ENCODE measurements at places on chromosomes 1 and 21.

GRCh38 chr21:23725576-23725975 is 1881.7 kb downstream of the MRPL39 start:
- no peak for DNase-seq

DNA sequence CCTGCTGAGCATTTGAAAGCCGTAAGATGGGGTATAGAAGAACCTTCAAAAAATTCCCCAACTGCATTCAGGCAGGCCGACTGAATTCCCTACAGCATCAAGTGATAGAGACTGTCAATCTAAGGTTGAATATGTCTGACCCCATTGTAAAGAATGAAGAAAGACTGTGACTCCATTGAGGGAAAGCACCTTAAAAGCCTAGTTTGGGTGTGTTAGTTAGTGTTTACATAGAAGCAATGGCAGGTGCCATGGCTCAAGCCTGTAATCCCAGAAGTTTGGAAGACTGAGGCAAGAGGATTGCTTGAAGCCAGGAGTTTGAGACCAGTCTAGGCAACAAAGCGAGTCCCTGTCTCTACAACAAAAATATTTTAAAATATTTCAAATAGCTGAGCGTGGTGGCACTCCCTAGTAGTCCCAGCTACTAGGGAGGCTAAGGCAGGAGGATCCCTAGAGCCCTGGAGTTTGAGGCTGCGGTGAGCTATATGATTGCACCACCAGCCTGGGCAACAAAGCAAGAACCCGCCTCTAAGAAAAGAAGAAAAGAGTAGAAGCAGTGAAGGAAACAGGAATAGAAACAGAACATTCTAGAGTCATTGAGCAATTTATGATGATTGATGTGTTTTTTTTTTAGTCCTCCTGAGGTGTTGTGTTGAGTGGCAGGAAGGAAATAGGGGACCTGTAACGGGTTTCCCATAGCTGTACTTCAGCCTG is 15.4 kb downstream of the POLR3GL start:
- DNase-seq, result no peak

- peak; percentile 94 for DNase-seq
These were observed at the start of gene DNALI1 for GRCh38 chr1:37556712-37557196. DNALI1 (plus strand) TSS chr1:37556940; CDS start chr1:37556995, 55 bp downstream.

GRCh38 chr21:41833497-41834115 is 45.5 kb downstream of the PRDM15 start:
- DNase-seq, result no peak

GRCh38 chr1:234979296-234980279 is 149.0 kb downstream of the TOMM20 start:
- no peak for DNase-seq

DNA sequence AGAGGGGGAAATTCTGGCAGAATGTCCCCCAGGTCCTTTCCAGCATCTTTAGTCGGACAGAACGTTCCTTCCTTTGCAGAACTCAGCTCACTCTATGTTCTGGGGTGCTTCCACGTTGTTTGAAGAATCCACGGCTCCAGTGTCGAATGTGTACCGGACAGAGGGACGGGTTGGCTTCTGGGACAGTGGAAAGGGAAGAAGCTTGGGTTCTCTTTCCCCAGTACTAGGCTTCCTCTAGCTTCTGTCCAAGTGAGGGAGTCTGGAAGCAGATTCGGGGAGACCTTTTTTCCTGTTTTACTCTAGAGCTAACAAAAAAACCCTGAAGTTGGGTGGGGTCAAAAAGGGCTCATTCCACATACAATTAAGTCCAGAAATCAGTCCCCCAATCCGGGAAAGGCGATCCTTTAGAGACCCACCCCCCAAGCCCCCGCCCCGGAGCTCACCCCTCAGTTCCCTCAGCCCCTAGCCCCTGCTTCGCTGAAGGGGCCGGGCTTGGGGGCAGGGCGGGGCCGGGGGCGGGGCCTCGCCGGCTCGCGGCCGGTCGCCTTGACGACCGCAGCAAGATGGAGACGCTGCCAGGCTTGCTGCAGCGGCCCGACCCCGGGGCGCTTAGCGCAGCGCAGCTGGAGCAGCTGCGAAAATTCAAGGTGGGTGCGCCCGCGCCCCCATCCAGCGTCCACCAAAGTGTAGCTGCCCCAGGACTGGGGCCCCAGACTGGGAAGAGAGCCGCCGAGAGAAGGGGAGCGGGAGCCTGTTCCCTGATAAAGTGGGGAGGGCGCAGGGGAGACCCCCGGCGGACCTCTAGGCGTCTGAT is at the start of gene RIIAD1:
TSS of gene RIIAD1 (plus strand) at position 549 of the 814 bp plus-strand sequence. CDS start at position 564, 15 bp downstream.
- no peak for DNase-seq

GRCh38 chr1:246364415-246364941 is 142.6 kb downstream of the SMYD3 start:
- DNase-seq, result no peak

DNA sequence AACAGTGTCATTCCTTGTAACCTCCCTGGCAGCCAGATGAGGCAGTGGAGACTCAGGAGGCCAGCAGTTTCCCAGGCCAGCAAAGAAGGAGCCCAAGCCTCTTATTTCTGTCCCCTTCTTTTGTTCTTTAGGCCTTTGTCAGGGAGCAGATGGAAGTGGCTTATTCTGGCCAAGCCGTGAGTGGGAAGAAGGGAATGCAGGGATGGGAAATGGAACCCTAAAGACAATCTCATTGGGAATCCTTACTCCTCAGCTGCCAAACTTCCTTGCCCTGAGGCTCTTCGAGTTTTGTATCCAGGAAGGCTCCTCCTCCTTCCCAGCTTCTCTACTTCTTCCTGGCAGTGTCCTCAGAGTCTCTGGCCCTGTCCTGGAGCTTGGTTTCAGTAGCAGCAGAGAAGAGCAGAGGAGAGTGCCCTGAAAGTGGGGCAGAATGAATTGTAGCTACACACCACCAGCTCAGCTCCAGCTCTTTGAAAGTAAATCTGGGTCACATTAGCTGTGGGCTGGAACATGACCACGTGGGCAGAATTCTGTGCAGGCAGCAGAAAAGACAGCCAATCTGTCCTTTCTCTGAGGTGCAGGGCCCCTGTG is 63.9 kb downstream of the NDUFS5 start:
- peak; percentile 19 for DNase-seq

GRCh38 chr21:37595944-37596343 is 229.4 kb downstream of the DYRK1A start:
- no peak for DNase-seq

DNA sequence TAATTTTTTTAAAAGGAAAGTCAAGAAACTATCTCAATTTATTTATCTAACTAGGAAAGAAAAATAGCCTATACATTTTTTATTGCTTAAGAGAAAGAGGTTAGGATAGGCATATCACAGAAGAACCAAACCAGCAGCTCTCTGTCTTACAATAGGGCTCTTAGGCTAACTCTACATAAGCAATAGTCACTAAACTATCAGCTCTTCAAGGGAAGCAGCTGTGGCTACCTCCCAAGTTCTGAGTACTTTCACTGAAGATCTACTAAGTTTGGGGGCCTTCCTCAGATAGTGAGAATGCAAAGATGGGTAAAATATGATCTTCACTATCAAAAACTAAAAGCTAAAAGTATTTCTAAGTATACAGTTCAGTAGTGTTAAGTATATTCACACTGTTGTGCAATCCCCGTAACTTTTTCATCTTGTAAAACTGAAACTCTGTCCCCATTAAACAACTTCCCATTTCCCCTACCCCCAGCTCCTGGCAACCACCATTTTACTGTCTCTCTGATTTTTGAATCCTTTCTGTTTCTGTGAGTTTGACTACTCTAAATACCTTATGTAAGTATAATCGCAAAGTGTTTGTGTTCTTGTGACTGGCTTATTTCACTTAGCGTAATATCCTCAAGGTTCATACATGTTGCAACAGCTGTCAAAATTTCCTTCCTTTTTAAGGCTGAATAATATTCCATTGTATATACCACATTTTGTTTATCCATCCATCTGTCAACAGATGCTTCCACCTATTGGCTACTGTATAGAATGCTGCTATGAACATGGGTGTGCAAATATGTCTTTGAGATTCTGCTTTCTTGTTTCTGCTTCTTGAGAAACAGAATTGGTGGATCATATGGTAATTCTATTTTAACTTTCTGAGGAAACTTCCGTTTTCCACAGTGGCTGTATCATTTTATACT is 73.3 kb downstream of the ACBD6 start:
- no peak for DNase-seq

GRCh38 chr1:172004671-172005070 is 163.4 kb downstream of the DNM3 start:
- DNase-seq, result no peak

DNA sequence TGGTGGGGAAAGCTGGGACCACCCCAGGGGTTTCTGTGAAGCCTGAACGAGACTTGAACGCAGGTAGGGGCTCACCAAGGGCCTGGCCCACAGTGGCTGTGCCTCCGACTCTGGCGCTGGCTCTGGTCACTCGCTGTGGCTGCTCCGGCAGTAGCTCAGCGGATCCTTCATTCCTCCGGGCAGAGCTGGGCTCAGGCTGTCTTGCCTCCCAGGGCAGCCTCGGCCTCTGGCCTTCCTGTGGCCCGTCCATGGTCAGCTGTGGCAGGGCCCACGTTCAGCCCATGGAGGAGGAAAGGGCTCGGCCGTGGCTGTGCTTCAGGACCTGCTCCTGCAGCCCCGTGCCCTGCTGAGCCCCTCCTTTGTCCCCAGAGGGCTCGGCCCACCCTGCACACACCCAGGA is 162.9 kb upstream of the C1orf174 start:
- DNase-seq, result no peak

DNA sequence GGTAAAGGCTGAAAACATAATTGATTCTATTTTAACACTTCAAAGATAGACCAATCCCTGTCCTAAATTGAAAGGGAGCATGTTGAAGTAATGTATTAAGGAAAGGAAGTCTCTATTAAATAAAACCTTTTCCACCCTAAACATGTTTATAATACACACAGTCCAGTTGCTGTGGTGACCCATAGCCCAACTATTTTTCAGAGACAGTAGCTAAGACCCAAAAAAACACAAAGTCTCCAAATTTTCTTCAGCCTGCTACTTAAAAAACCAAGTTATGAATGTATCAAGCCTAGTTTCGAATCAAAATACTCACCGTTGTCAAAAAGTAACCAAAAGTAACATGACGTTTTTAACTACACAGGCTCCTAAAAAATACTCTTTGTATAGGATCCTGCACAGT is 1.6 kb downstream of the ELK4 start:
- no peak for DNase-seq

DNA sequence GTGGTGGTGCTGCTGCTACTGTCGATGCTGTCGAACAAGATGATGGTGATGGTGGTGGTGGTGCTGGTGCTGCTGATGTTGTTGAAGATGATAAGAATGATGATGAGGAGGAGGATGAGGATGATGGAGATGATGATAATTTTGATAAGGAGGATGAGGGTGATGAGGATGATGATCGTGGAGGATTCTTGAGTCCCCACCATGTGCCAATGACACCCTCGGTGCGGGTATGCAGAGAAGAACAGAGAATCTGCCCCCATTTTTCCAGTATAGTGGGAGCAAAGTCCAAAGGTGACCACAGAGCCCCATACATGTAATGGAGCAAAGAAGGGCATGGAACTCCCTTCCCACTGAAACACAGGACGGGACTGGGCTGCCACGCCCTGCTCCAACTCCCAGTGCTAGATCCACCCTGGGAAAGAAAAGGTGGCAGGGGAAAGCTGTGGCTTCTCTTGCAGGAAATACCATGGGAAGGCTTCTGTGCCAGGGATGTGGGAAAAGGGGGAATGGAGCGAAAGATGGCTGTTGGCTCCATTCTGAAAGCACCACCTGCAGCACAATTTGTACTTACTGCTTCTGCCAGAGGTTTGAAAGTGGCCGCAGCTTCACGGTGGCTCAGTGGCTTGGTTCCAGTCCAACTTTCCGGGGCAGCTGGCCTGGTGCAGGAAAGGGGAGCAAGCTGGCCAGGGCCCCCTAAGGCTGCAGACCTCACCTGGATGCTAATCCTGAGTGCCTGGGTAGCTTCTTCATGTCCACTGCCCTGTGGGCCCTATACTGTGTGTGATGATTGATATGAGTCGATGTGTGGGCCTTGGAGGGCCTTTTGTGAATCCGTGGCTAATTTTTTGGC is 387.2 kb upstream of the VAMP3 start:
- DNase-seq, result no peak

GRCh38 chr1:39205102-39205780 is 746 bp downstream of the MACF1 start:
- no peak for DNase-seq

GRCh38 chr1:111731956-111732355 is 7.2 kb downstream of the INKA2 start:
- DNase-seq, result no peak

- no peak for DNase-seq
These were observed 37.2 kb downstream of the LRRC8C start for GRCh38 chr1:89670163-89670562.

- DNase-seq, result no peak
These were observed 12.5 kb downstream of the CDC7 start for GRCh38 chr1:91513160-91513559.

DNA sequence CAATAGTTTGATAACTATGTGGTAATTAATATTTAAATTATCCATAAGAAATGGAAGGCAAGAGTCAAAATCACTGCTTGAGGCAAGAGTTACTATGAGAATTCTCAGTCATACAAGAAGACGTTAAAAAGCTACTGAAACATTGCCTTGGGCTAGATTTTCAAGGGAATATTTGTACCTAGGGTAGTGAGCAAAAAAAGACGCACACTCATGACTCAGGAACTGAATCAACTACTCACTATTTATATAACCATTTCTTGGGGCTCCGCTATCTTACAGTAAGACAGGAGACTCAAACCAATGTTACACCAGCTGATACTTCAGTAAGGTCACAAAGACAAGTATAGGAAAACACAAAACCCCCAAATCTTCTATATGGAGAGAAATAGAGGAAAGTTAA is 151.5 kb upstream of the RNPC3 start:
- DNase-seq, result no peak

DNA sequence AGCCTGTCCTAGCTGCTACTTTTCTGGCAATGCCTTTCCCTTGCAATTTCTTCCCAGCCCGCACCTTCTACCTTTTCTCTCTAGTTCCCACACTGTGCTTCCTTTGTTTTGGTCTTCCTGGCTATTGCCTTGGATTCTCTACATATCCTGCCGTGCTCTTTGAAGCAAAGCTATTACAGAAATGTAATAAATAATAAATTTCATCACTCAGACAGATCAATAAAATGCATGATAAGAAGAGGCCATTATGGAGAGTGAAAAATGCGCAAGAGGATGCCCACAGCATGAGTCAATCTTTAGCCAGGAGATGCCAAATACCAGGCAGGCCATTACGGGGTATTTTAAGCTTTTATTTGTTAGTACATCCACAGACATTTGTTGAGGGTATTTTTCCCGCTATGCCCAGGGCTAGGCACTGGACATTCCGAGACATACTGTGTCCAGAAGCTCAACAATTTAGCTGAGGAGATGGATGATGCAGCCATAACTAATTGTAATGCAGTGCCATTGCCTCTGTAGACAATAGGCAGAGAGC is 163.6 kb downstream of the ST6GALNAC3 start:
- DNase-seq, result no peak

DNA sequence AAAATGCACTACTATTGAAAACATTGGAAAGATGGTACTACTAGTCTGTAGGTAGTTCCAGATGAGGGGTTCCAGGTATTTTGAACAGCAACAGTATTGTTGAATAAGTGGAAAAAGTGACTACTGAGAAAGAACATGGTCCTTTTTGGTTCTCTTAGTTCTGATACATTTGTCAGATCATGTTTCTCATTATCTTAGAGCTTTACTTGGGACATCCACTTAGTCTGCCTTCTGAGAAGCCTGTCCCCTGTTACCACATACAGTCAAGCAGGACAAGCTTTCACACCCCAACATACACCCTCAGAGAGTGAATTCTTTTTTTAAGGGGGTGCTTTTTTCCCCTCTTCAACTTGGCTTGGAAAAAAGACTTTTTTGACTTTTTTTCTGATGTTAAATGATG is 41.0 kb upstream of the MACF1 start:
- no peak for DNase-seq
